Heart right ventricle (tissue), 16 donors: ENCODE measurements at places on chromosomes 1 and 21. TPM values are rescaled to one million over a fixed set of nuclear protein-coding genes. Genes with fewer than 3 reads are reported as not detected.
A peak's percentile ranks its signal among the peaks of the same experiment; 100 is the strongest.

GRCh38 chr21:22468893-22469292 is 1470.7 kb downstream of the NCAM2 start:
- no peak for DNase-seq

- DNase-seq, result no peak
Measured at GRCh38 chr1:46969014-46969619, 27.8 kb upstream of the CYP4A11 start.

DNA sequence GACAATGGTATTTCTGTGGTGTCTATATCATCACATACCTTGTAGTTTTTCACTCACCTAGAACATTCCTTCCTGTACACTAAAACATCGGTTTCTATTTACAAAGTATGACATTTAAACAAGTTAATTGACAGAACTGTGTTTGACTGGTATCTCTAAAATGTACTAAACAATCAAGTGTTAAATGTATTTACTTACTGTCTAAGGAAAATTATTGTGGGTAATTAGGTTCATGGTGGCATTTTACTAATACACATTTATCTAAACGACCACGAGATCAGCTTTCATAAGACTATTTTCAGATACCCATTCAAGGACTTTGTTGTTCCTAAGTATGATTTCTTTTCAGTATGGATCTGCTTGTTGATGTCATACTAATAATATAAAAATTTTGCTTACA is 115.2 kb downstream of the ADGRL2 start:
- no peak for DNase-seq

GRCh38 chr1:157189096-157189495 is 50.9 kb upstream of the ETV3 start:
- DNase-seq, result no peak

DNA sequence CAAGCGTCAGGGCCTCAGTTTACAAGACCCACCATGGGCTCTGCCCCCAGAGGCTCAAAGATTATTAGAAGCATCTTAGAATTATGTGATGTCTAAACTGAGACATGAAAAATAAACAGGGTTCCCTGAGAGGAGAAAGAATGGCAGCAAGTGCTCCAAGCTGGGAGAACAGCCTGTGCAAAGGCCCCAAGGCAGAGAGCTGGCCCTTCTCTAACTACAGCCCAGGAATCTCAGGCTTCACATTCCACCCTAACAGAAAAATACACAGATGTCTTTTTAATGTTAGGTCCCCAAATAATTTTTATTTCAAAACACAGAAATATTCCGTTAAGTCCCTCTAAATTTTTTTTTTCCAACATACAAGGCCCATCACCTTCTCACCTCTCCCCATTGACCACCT is 21.7 kb downstream of the SSBP3 start:
- DNase-seq, result no peak

GRCh38 chr1:166282391-166283137 is 115.8 kb upstream of the FAM78B start:
- no peak for DNase-seq

- no peak for DNase-seq
Measured at GRCh38 chr1:100134872-100135271, 1.9 kb downstream of the TRMT13 start.

GRCh38 chr1:154938604-154939399 is 2.3 kb upstream of the PMVK start:
- no peak for DNase-seq

The TINAGL1 gene
- 332 TPM for polyA plus RNA-seq

DNA sequence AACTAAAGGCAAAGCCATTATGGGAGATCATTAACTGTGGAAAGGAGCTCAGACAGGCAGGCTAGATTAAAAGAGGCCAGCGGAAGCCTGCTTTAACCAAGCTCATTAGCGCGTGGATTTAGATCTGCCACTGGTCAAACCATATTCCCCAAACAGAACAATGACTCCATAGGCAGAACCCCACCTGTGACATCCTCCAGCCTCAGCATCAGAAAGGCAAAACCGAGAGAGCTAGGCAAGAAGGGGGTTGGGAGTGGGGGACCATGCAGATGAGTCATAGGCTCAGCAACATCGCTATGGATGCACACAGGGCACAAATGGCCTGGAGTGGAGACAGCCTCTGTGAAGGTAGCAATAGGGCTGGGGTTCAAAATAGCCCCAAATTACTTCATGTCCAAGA is 20.6 kb downstream of the MKNK1 start:
- DNase-seq, result no peak

GRCh38 chr1:201154389-201155165 is at the start of gene TMEM9:
Gene TMEM9 (minus strand): TSS chr1:201154474. CDS start chr1:201153923, 551 bp downstream.
- peak; percentile 98 for DNase-seq

The CIART gene
- 18.7 TPM for polyA plus RNA-seq

DNA sequence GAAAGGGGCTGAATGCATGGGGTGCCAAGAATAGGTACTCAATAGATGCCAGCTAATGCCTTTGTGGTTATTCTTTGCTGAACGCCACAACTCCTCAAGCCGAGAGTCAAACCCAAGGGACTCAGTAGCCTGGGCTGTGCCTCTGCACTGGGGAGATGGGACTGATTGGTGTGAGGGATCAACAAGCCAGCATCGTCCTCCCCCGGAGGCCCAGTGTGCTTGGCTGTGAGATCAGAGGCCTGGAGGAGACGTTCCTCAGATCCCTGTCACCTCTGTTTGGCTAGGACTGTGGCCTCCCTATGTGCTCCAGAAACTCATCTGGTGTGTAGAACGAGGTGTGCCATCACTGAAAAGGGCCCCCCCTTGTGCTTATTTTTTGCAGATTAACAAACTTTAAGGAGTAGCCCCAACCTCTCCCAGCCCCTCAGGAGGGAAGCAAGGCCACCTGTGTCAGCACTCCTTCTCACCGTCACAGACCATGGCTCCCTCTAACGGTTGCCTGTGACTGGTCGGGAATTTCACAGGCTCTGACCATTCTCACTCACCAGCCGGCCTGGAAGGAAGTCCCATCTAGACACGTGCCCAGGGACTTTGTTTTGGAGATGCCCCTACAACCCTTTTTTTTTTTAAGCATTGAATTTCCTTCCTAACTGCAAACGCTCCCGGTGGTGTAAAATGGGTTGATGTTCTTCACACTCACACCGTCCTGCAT is 194.0 kb upstream of the VAMP3 start:
- no peak for DNase-seq

The SERINC2 gene
- polyA plus RNA-seq, result 2.6 TPM

DNA sequence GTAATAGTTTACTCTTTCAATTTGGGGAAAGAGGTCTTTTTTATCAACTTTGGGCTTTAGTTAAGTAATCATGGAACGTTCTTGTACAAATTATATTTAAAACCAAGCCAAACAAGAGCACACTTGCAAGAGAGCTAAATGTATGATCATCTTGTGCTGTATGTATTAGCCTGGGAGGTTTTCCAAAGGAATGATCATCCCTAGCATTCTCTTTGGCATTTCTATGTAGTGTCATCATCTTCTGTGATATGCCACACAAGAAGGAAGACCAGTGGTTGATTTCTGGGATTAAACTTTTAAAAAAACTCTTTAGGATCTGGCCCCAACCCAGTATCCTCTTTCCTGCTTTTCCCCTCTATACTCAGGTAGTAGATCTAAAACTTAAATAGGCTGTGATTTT is 38.4 kb upstream of the KCNQ4 start:
- DNase-seq, result no peak

The PTGFR gene
- 0.51 TPM for polyA plus RNA-seq

DNA sequence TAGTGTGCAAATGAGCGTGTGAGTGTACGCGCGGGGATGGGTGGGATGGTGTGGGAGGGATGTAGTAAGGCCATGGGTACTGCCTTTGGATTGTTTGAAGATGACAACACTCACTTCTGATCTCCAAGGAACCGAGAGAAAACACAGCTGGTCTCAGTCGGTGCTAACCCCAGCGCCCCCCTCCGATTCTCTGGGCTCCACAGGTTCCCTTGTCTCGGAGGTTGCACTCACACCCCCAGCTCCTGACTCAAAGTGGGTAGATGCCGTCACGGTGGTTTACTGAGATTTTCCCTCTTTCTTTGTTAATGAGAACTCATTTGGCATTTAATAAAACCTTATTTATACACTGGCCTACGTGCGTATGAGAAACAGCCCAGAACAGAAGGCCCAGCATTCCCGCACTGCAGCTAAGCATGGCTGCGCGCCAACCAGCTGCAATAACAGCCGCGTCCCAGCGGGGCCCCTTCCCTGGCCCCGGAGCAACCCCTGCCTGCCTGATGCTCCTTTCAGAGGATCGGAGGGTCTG is 25.8 kb downstream of the ABCA4 start:
- DNase-seq, result peak; percentile 90

The SLC25A24 gene
- polyA plus RNA-seq, result 6.3 TPM

DNA sequence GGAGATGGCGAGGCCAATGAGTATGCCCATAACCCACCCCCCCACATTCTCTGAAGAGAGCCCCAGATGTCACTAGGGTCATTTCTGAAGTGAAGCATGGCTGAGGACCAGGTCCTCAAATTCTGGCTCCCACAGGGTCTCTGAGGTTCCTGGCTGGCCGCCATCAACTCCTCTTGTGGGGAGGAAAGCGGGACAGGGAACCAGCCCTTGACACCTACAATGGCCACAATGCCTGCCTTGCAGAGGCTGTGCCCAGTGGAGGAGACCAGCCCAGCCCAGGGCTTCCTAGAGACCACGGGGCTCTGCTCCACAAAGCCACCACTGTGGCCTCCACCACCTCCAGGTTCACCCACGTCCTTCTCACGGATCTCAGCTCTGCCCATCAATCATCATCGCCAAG is 120.1 kb upstream of the ARHGEF16 start:
- DNase-seq, result no peak

The CD48 gene
- 0.80 TPM for polyA plus RNA-seq

The ANKRD34A gene
- 1.7 TPM for polyA plus RNA-seq

The NR5A2 gene
- 0.52 TPM for polyA plus RNA-seq

The BCL2L15 gene
- polyA plus RNA-seq, result 0.07 TPM

- DNase-seq, result no peak
Measured at GRCh38 chr1:226394462-226394861, 13.4 kb downstream of the PARP1 start.

The AADACL4 gene
- not detected for polyA plus RNA-seq

- no peak for DNase-seq
Measured at GRCh38 chr1:63914706-63915105, 140.9 kb downstream of the ROR1 start.

- DNase-seq, result no peak
Measured at GRCh38 chr1:33346927-33347649, 26.2 kb upstream of the A3GALT2 start.

GRCh38 chr1:3132660-3133059 is 63.7 kb downstream of the PRDM16 start:
- no peak for DNase-seq

The DSCAM gene
- polyA plus RNA-seq, result 0.03 TPM

DNA sequence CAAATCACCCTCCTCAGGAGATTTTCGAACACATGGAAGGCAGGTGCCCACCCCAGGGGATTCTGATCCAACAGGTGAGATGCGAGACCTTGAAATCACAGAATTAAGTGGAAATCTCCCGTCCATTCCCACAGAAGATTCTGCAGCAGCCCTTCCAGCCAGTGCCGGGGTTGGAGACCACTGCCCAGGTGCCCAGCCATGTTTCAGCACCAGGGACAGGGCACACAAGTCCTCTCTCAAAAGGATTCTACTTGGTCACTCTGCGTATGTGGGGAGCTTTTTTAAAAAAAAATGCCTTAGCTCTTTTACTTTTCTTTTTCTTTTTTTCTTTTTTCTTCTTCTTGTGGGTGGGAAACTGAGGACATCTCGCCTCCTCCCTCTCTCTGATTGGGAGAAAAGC is 80.7 kb downstream of the VWA5B1 start:
- DNase-seq, result no peak

The MROH9 gene
- not detected for polyA plus RNA-seq

- DNase-seq, result no peak
Measured at GRCh38 chr1:176669782-176670181, 206.8 kb downstream of the PAPPA2 start.

- no peak for DNase-seq
Measured at GRCh38 chr1:211697356-211697755, 21.9 kb upstream of the NEK2 start.

DNA sequence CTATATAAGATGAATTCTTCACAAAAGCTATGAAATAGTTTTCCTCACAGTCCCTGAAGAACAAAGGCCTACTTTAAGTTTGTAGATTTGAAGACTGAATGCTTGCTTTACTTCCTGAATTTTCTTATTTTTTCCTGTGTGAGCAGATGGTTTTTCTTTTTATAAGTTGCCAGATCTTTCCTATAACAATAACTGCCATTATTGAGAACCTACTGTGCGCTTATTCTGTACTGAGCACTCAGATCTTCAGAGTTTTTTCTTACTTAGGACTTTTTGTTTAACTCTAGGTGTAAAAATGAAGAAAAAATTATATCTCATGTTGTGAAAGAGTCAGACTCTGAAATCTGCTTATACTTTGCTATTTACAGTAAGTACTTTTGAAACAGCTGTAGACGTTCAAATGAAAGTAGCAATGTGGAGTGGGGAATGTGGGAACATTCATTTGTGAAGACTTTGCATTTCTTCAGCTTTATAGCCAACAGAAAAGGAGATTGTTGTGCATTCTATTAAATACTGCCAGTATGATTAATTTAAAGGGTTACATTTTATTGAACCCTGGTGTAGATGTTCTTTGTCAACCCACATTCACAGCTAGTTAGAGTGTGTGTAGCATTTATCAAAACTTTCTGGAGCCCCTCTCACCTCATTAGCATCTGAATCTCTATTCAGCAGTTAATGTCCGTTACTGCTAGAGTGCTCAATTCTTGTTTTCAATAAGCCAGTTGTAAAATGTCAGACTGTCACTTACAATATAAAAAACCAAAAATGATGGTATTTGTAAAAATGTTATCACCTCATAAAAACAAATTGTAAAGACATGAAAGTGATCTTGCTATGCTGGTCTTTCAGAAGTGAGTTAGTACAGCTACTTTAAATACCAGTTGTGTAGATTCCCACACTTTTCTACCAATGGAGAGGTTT is 29.0 kb downstream of the NFIA start:
- DNase-seq, result no peak
